AG08395 (cell line): ENCODE measurements at places on chromosomes 5 and 9.
A peak's percentile ranks its signal among the peaks of the same experiment; 100 is the strongest.

GRCh38 chr5:174828804-174829510 is 104.6 kb downstream of the MSX2 start:
- DNase-seq = no peak

GRCh38 chr5:3734632-3735031 is 139.0 kb downstream of the IRX1 start:
- DNase-seq = no peak

GRCh38 chr5:123297198-123297831 is 125.9 kb downstream of the CEP120 start:
- no peak for DNase-seq

GRCh38 chr9:100324594-100325200 is 28.0 kb downstream of the TEX10 start:
- DNase-seq = peak; percentile 40

DNA sequence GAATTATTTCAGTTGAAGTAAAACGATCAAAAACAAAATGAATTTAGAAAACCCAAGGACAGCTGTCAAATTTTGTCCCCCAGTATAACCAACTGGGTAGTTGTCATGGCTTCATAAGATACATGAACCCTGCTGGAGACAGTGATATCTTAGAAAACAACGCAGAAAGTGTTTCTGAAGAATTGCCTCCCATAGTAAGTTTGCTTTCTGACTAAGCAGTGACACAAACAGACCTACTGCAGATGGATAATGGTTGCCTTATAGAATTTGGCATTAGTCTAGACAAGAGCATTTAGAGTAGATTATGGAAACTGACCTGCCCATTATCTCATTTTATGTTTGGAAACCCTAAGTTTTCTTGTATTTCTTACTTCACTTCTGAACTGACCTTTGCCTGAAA is 187.7 kb upstream of the KCNN2 start:
- no peak for DNase-seq

GRCh38 chr5:73344835-73345234 is 103.7 kb downstream of the FOXD1 start:
- DNase-seq = no peak

- no peak for DNase-seq
Measured at GRCh38 chr5:123132316-123132715, 43.3 kb downstream of the PRDM6 start.

DNA sequence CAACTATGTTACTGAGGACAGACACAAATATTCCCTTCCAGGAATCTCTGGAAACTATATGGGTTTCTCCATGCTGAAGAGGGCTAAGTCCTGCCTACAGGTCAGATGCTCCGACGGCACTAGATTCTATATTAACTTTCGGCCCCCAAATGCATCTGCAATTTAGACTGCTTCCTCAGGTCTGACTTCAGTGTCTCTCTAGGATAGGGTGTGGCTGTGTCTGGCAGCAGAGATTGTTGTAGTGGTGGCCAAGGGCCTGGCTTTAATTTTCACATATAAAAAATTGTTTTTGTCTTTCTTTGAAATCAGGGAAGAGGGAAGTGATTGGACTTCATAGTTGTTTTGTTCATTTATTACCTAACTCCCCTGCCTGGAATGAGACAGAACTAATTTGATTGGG is 101.8 kb downstream of the PJA2 start:
- DNase-seq = no peak

GRCh38 chr9:75482566-75482965 is 394.3 kb downstream of the OSTF1 start:
- no peak for DNase-seq

DNA sequence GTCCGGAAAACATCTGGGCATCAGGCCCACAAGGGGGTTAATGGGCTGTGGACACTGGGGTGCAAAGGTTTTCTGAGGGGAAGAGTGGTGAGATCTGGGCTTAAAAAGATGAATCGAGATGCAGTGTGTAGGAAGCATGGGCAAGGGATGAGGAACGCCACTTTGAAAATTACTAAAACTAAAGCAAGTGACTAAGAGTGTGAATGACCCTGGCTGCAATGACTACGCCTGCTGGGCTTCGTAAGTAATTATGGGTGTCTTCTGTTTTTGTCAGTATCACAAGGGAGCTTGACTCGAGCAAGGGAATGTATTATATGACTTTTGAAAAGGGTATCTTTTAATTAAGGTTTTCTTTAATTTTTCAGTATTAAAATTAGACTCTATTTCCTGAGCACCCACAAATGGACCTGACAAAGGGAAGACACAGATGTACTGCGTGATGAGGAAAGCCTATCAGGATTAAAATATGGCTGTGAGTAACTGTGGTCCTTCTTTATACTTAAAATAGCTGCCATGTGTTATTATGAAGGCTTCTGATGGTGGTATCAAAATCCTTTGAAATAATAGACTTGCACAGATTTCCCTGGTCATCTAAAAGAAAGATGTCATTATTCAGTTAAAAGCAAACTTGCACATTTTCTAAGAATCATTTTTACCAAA is 4.2 kb downstream of the CTXN3 start:
- DNase-seq = no peak

DNA sequence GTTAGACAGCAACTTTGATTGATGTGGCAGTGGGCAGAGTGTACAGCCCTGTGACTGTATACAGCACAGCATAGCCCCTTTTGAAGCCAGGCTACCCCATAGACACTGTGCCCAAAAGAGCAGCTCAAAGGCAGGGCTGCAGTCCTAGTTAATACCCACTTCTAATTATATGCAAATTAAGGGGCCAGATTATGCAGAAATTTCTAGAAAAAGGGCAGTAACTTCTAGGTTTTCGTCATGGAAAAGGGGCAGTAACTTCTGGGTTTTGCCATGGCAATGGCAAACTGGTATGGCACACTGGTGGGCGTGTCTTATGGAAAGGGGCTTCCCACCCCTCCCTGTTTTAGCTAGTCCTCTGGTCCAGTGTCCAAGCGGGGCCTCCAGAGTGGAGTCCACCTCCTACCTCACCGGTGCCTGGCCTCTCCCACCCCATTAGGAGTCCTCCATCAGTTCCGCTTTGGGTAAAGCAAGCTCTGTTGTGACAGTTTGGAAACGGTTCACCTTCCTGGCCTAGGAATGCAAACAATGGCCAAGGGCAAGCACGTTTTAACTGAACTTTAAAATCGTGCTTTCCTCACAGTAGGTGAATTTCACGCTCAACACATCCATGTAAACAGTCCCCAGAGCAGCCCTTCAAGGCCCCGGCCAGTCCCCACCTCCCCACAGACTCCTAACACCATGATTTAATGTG is 5.6 kb downstream of the ADAMTS13 start:
- DNase-seq = no peak

- DNase-seq = no peak
Measured at GRCh38 chr5:1273745-1274144, 21.1 kb downstream of the TERT start.

GRCh38 chr5:115584501-115584900 is 17.8 kb downstream of the TICAM2 start:
- DNase-seq = no peak

GRCh38 chr5:2725980-2726765 is 25.3 kb downstream of the IRX2 start:
- DNase-seq = no peak

- DNase-seq = no peak
Measured at GRCh38 chr9:13759551-13759950, 480.1 kb upstream of the MPDZ start.

DNA sequence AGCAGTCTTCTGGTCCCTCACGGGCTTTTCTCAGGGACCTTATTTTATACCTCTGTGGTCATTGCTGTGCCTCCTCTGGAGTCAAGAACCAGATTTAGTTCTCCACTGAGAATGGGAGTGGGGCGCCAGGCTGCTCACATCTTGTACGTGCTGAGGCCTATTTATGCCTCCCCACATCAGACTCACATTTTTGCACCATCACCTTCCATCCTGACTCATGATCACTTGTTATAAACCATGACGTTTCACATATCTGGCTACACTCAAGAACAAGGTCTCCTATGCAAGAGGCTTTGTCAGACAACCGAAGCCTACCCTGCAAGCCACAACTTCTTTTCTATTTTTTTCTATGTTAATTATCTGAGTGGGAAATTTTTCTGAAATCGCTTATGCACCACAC is 10.7 kb downstream of the PRUNE2 start:
- DNase-seq = no peak

DNA sequence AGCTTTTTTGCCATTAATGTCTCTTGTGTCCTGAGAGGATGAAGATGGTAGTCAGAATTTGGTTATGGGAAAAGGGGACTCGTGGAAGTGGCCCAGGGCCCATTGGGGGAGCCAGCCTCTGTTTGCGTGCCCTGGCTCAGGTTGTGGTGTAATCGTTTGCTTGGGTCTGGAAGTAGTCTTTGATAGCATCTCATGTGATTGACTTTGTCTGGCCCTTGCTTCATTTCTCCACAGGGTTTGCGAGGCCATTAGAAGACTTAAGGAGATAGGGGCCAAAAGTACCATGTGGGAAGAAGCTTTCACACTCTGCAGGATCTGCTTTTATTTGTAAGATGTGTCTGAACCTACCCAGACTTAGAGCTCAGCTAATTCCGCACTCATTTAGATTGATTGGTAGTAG is 114.5 kb downstream of the FGF1 start:
- DNase-seq = no peak

DNA sequence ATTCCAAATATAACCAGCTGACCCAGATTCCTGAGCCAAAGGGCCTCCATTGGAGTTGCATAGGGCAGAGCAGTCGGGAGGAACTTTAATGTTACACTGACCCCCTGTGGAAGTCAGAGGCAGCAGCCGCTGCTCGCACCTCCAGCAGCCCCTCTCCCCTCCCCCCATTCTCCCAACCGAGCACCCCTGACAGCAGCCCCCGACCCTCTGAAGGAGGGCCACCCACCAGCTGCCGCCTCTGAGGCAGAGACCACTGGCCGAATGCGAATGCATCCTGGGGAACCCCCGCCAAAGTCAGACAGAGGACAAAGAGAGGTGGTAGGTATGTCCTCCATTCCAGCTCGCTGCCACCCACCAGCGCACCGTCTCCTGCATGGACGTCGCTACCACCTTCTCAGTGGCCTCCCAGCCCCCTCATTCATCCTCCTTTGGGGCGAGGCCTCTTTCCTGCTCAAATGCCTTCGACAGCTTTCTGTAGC is 231.0 kb downstream of the CDK5RAP2 start:
- peak; percentile 67 for DNase-seq

DNA sequence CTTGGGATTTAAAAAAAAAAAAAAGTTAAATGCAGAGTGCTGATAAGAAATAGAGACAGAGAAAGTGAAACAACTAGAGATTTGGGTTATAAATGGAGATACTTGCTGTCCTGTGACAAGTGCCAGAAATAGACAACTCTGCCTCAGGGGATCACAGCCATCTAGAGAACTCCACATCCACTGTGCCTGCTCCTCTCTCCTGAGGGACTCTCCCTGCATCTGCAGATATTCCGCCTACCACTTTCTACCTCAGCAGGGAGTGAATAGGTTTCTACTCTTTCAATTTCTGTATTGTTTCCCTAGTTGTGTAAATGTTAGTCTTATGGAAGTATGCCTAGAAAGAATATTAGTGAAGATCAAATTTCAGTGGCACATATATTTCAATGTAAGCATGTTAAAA is 307.2 kb downstream of the HTR1A start:
- no peak for DNase-seq

- DNase-seq = peak; percentile 22
Measured at GRCh38 chr5:65873181-65873750, 53.1 kb upstream of the ERBIN start.

GRCh38 chr5:157049605-157050004 is 9.3 kb downstream of the HAVCR1 start:
- peak; percentile 54 for DNase-seq

- no peak for DNase-seq
Measured at GRCh38 chr5:141298376-141298775, 5.5 kb downstream of the SLC25A2 start.

DNA sequence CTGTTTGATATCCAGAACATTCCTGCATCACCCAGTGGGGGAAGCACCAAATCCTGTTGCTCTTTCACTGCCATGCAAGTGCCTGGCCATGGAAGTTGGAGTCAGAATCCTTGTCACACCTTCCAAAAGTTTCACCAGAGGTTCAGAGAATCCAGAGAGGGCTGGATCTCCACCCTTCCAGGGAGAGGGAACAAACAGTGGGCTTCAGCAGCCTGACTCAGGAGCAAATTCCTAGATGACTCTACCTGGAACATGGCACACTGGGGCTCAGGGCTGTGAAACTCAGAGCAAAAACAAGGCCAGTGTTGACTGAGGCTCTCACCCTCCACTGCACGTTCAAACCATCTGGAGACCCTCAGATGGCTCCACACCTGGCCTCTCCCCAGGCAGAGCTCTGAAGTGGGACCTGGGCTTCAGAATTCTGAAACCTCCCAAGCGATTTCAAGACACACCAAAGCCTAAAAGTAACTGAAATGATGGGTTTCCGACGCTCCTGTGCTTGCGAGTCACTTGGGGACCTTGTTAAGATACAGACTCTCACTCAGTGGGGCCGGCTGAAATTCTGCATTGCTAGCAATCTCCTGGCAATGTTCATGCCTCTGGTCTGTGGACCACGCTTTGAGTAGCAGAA is 205.9 kb downstream of the AUH start:
- no peak for DNase-seq

- DNase-seq = no peak
Measured at GRCh38 chr5:60852317-60852716, 8.2 kb upstream of the ELOVL7 start.

DNA sequence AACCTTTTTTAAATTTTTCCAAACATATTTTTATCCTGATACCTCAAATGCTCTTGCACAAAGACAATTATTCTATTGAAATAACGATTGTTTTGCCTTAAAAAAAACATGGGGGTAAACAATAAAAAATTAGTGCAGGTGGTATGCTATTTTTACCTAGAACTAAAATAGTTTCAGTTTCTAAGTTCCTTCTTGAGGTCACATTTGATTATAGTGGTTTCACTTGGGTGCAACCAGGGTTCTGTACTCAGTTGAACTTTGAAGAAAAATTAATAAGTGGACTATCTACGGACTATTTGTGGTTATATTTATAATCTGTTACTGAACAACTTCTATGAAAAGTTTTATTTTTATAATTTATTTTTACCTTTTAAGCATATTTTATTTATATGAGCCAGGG is 387.1 kb upstream of the IZUMO3 start:
- no peak for DNase-seq

DNA sequence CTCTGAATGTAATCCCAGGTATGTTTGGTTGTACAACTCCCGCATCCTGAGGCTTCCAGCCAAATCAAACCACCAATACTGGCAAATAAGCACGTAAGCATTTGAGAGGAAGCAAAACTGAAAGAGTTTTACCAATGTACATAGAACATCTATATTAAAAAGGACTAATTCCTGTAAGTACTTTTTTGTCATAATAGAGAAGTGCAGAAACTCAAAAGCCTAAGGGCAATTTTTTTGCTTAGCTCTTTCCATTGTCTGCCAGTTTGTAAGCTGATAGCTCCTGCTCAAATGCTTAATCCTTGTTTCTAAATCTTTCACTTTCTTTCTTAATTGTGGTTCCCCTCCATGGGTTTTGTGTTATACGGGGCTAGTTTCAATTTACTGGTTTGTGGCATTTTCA is 1151.8 kb downstream of the CDH12 start:
- DNase-seq = no peak

- DNase-seq = no peak
Measured at GRCh38 chr9:133953976-133954709, 38.0 kb downstream of the VAV2 start.

GRCh38 chr5:176797456-176798050 is 12.8 kb upstream of the UNC5A start:
- DNase-seq = no peak

GRCh38 chr9:71604197-71605063 is 163.9 kb downstream of the CEMIP2 start:
- peak; percentile 67 for DNase-seq

GRCh38 chr5:34820593-34820992 is 18.4 kb upstream of the TTC23L start:
- DNase-seq = no peak
